ENCODE measurements at places on chromosomes 1 and 21.

DNA sequence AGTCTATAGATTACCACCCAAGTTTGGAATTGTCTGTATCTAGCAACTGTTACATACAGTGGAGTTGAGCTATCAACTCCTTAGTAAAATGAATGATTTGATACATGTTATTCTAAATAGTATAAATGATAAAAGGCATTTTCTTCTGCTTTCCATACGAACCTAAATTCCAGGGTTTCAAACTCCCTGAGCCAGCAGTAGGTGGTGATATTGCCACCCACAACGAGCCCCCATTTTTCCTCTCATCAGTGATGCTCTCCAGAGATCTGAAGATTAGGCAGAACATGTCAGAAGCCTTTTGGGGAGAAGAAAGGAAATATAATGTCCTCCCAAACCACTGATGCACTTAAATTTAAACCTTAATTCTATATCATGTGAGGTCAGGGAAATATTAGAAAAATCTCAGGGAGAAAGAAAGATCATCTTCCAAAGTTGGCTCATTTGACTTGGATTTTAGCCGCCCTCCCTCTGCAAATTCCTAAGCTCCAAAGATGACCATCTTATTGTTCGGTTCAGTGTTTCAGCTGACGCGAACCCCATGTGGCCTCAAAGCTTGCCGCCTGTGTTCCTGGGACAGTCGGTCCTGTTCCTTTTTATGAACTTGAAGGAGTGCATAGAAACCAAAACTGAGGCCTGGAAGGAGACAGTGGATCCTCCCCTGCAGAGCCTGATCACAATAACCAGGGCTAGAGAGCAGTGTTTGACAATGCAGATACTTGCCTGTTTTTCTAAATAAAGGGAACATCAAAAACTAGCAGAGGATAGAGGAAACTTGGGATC, 2.3 kb downstream of the EVA1C start:
- DNase-seq: no peak

GRCh38 chr1:92843429-92844352, 11.9 kb downstream of the RPL5 start:
- DNase-seq: no peak

GRCh38 chr1:87844251-87844650, 515.6 kb downstream of the LMO4 start:
- no peak for DNase-seq

DNA sequence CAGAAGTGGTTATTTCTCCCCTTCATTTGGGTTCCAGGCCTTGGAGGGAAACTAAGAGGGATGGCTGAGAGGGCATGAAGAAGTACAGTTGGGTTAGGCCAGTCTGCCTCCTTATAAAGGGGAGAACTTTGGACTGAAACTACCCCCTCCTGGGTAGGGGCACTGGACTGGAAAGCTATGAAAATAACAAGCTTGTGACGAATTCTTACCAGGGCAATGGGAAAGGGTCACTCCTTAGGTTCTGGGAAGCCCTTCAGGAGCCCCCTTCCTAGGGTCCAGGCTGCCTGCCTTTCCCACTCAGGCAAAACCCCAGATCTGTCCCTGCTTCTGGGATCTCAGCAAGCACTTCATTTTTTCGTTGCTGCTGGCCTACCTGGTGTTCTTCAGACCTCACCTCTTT, 9.8 kb upstream of the P3R3URF start:
- DNase-seq: no peak

DNA sequence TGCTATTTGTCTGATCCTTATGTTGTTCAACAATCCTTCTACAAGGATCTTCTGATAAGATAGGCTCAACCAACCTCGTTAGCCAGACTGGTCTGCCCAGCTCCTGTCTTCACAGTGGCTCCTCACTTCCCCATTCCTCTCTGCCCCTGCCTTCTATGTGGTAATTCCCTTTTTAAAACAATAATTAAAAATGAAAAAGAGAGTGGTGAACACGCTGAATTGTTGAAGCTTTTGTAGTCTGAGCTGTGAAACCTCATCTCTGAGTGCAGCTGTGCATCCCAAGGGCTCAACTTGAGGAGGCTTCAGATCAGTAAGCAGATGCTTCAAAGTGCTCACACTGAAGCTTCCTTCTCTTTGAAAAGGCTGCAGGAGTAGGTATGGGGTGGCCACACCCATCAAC, 70.7 kb upstream of the JUN start:
- DNase-seq: peak; percentile 66

DNA sequence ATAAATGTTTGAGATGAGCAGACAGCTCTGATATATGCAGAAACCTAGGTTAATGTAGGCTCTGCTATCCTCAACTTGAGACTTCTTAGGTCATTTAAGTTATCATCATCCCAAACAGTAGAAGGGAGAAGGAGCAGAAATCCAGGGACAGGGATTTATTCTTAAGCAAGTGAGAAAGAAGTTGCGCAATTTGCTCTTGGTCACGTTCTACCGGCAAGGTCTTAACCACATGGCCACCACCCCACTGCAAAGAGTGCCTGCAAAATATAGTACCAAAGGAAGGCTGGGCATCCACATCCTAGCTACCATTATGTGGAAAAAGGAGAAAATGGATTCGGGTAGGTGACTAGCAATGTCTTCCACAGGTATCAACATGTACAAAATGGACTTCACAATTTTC, 25.2 kb downstream of the CRNN start:
- no peak for DNase-seq

- DNase-seq: peak; percentile 92
Observed at GRCh38 chr1:223712850-223713474, 623 bp downstream of the CAPN2 start.

Data from suppressor macrophage treated with lipopolysaccharide for 1 hour (primary cell).